HuH-7.5 (cell line): ENCODE measurements at places on chromosomes 12 and 14.

GRCh38 chr12:58773986-58774385, 146.3 kb downstream of the LRIG3 start:
- DNase-seq, result no peak

DNA sequence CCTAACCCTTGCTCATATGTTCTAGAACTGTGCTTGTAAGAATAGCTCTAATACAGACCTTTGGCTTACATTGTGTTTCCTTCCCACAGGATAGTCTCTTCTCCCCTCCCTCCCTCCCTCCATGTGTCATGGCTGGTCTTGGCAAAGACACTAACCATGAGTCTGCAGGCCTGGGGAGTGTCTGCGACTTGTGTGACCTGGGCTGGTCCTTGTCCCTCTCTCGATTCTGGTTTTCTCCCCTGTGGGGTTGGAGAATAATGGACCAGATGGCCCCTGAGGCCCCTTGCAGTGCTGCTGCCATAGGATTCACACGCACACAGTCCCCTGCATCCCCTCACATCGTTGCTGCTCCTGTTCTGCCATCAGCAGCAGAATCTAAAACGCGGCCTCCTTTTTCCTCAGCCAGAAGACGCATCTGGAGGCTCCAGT, 30.3 kb downstream of the DEGS2 start:
- DNase-seq, result no peak

DNA sequence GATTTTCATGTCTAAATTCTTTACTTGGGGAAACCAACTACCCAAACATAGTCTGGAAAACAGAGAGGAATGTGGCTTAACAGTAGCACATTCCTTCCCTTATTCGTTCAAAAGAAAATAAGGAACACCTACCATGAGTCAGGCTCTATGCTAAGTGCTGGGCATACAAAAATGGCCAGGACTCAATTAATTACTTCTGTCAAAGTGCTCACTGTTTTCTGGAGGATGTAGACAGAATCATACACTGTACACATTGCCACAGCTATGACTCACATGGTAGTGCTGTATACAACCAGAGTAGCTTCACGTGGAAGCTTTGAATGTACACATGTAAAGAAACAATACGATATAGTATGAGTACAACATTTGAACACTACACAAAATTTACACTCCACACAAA, 50.1 kb downstream of the SLC25A21 start:
- no peak for DNase-seq

DNA sequence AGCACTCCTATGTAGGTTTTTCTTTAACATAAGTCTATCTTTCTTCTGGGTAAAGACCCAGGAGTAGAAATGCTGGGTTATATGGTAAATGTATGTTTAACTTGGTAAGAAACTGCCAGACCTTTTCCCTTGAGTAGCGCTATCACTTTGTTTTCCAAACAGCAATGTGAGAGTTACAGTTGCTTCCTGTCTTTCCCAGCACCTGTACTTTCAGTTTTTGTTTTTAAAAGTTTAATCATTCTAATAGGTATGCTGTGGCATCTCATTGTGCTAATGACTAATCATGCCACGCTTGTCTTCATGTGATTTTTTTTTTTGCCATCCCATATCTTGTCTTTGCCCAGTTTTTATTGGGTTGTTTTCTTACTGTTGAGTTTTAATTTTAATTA, 28.1 kb downstream of the GIT2 start:
- no peak for DNase-seq

GRCh38 chr12:22051114-22051698, 5.2 kb downstream of the CMAS start:
- no peak for DNase-seq

DNA sequence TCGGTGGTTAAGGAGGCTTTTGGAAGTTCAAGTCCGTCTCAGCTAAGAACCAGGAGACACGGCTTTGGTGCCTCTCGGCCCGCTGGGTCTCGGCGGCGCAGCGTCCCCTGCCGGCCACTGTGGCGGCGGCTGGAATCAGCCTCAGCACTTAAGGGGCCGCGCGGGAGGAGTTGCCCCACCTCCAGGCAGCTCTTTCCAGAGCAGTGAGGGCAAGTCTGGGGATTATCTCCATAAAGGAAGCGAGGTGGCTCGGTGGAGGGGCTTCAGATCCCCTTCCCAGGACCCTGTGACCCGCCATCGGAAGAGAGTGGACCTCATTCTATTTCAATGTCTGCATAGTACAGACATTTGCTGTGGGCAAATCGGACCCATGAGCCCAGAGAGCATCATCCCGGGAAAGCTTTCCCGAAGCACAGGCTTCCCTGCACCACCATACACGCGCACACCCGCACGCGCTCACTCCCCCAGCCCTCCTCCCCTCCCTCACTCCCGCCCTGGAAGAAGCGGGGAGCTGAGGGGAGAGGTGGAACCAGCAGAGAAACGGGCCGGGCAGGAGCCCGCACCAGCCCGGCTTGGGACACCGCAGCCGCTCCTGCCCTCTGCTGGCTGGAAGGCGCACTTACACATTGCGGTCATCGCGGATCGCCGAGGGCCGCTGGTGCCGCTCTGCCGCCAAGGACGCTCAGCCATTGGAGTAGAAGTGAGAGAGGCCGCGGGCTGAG, 15.9 kb downstream of the RNASE2 start:
- DNase-seq, result peak; percentile 69

GRCh38 chr14:89425931-89426330, 8.9 kb upstream of the FOXN3 start:
- DNase-seq, result no peak

DNA sequence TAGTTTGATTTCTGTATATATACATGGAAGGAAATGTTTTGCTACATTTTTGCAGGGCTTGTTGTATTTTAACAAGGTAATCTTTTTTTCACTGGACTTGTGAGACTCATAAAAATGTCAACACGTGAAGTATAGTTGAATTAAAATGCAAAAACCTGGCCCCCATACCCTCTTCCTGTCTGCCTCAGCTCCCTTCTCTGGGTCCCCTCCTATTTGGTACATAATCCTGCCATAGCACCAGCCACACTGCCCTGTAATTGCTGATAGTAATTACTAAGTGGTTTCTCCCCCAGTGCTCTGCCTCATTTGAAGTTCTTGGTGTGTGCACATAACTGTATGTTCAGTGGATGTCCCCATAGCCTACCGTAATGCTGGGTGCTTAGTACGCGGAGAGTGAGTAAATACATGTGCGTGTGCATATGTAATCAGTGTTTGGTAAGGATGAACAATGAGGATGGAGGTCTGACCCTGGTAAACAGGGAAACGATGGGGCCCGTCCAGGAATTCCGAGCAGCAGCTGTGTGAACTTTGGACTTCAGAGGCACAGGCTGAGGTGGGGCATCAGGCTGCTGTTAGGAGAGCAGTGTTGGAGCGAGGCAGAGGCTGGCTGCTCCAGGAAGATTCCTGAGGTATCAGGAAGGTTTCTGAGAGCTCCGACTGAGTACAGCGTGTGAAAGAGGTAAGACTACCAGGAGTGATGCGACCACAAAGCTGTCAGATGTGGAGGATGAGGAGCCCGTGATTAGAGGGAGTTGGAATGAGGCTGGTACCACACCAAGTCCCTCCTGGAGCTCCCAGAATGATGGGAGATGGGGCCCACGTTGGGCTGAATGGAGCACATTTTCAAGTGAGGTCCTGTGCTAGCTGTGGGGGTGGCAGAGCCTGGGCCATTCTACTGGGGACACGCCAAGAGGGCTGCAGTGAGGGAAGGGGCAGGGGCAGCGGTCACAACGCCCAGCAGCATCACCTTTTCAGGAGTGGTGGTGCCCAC, 106.8 kb downstream of the PELI2 start:
- DNase-seq, result peak; percentile 39

- no peak for DNase-seq
Measured at GRCh38 chr12:131604859-131605258, 106.0 kb upstream of the SFSWAP start.

DNA sequence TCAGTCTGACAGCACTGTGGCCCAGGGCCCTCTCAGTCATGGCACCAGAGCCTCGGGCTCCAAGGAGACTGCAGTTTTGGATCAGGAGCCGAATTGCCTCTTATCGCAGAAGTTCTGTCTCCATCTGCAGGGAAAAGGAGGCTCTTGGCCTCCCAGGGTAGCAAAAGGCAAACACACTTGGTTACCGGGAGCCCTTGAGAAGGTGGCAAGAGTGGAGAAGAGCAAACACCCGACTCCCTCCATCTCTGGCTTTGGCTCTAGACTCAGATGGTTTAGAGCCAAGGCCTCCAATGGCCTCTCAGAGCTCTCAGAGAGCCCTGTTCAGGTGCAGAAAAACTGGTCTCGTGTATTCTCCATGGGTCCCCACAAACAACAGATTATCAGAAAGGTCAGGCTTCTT, 44.6 kb downstream of the NINJ2 start:
- DNase-seq, result no peak

DNA sequence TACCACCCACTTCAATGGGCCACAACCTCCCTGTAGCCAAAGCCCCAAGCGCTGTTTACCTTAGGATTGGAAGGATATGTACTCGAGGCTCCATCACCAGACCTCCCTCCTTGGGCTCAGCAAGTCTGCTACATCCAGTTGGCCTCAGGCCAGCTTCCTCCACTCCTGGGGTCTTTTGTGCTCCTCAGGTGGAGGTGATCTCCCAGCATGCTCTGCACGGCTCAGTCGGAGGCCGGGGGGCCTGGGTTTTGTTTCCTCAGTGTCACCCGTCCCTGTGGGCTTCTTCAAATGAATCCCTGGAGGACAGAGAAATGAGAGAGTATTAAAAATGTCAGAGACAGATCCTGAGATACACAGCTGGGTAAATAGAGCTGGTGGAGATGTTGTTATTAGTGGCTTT, 723.1 kb upstream of the TBX3 start:
- DNase-seq, result no peak

GRCh38 chr14:20219033-20219432, 4.5 kb upstream of the OR11H6 start:
- DNase-seq, result no peak

DNA sequence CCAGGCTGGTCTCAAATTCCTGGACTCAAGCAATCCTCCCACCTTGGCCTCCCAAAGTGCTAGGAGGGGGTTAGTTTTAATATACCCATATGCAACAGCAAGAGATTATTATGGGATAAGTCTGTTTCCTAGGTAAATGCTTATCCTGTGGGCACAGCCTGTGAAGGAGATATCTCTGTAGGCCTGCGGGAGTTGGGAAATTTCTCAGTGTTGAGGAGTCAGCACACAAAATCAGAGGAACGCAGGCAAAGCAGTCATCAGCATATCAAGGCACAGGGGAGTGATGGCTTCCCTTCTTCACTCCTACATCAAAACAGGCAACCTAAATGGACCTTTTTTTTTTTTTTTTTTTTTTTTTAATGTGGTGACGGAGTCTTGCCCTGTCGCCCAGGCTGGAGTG, 20.9 kb upstream of the TMED10 start:
- DNase-seq, result no peak

DNA sequence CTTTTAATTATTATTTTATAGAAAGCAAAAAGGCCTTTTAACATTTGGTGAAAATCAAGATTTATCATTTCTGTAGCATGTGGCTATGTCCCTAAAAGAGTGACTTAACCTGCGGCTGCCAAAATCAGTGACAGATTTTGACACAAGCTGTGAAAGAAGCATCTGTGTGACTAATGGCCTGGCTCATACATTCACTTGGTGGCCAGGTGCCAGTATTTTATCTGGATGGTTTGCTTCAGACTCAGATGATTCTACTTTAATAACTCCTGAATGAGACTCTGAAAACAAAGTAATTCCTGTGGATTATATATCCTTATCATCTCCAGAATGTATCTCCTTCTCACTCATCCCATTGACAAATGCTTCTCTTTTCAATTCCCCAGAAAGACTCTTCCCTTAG, 103.0 kb downstream of the FSCB start:
- DNase-seq, result no peak

DNA sequence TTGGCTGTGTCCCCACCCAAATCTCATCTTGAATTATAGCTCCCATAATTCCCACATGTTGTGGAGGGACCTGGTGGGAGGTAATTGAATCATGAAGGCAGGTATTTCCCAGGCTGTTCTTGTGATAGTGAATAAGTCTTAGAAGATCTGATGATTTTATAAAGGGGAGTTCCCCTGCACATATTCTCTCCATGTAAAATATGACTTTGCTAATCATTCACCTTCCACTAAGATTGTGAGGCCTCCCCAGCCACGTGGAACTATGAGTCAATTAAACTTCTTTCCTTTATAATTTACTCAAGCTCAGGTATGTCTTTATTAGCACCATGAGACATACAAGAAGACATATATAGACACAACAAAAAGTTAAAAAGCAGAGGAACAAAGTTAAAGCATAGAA, 120.0 kb downstream of the CPNE8 start:
- no peak for DNase-seq

DNA sequence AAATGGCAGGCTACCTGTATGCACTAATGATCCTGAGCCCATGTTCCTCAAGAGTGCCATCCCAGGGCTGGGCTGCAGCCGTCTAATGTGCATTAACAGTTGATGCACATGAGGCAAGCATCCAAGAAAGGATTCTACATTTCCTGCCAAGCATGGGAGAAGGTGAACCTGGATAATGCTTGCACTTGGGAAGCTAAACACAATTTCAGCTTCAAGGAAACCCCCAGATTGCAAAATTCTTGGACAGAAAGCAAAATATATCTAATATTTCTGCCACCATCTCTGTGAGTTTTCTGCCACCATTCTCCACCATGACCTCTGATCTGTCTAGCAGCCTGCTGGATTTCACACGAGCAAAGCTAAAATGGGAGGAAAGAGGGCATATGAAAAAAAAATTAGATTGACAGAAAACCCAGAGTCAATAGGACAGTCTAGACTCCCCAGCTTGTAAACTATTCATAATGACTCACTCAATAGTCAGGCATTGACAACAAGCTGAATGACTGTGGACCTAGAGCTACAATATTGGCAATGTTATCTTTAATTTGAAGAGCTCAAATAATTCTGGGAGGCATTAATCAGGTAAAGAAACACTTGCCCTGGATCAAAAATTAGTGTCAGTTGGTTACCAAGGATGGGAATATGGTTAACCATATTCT, 91.9 kb upstream of the BCL2L14 start:
- DNase-seq, result no peak

GRCh38 chr12:21823581-21823980, 49.1 kb upstream of the KCNJ8 start:
- no peak for DNase-seq

GRCh38 chr12:109729371-109729781, 15.8 kb downstream of the FAM222A start:
- DNase-seq, result no peak

DNA sequence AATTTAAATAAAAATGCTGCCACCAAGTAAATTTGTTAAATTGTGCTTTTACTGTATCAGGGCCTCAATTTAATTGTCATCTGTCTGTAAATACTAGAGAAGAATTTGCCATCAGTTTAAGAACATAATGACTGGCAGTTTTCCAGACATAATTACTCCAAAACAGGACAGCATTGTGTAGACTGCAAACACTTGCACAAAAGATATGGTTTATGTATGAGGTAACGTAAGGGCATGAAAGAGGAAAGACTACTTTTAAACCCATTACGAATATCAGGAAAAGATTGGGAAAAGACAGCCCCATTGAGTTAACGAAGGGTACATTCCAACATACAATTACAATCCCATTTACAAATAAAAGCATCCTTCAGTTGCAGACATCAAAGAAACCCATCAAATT, 59.8 kb upstream of the KRR1 start:
- no peak for DNase-seq

- peak; percentile 72 for DNase-seq
Measured at GRCh38 chr12:113222730-113223531, 1.7 kb downstream of the TPCN1 start.
